Panc1 (cell line): ENCODE measurements at places on chromosomes 5 and 9. TPM values are rescaled to one million over a fixed set of nuclear protein-coding genes. Genes with fewer than 3 reads are reported as not detected.

- no peaks in the 10 kb centered on the region for H3K27me3 ChIP-seq
- no peak overlapping the region for H3K27ac ChIP-seq
- H3K4me3 ChIP-seq = no peak overlapping the region
- no peak for DNase-seq
- no peaks in the 10 kb centered on the region for H3K36me3 ChIP-seq
Observed at GRCh38 chr5:58985759-58986158, 402.9 kb downstream of the RAB3C start.

- H3K27me3 ChIP-seq = no peaks in the 10 kb centered on the region
- DNase-seq = no peak
- no peaks in the 10 kb centered on the region for H3K4me1 ChIP-seq
- H3K36me3 ChIP-seq = no peaks in the 10 kb centered on the region
- no peak overlapping the region for H3K27ac ChIP-seq
- H3K4me3 ChIP-seq = no peak overlapping the region
Observed at GRCh38 chr5:65292196-65292595, 189.5 kb downstream of the ADAMTS6 start.

DNA sequence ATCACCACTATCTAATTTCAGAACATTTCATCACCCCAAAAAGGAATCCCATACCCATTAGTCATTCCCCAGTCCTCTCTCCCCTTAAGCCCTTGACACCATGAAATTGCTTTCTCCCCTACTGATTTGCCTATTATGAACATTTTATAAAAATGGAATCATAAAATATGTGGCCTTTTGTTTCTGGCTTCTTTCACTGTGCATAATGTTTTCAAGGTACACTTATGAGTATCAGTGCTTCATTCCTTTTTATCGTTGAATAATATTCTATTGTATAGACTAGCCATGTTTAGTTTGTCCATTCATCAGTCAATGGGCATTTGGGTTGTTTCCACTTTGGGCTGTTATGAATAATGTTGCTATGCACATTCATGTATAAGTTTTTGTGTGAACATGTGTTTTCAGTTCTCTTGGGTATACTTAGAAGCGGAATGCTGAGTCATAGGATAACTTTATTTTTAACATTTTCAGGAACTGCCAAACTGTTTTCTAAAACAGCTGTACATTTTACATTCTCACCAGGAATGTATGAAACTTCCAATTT, 40.4 kb upstream of the FGF1 start:
- DNase-seq = no peak
- H3K4me3 ChIP-seq = no peak overlapping the region
- H3K27ac ChIP-seq = no peak overlapping the region
- H3K27me3 ChIP-seq = no peaks in the 10 kb centered on the region
- H3K36me3 ChIP-seq = no peaks in the 10 kb centered on the region

- no peak for DNase-seq
- H3K4me3 ChIP-seq = no peak overlapping the region
- no peaks in the 10 kb centered on the region for H3K36me3 ChIP-seq
- no peaks in the 10 kb centered on the region for H3K4me1 ChIP-seq
- H3K27ac ChIP-seq = no peak overlapping the region
Observed at GRCh38 chr9:83239747-83240146, 176.8 kb upstream of the RASEF start.

DNA sequence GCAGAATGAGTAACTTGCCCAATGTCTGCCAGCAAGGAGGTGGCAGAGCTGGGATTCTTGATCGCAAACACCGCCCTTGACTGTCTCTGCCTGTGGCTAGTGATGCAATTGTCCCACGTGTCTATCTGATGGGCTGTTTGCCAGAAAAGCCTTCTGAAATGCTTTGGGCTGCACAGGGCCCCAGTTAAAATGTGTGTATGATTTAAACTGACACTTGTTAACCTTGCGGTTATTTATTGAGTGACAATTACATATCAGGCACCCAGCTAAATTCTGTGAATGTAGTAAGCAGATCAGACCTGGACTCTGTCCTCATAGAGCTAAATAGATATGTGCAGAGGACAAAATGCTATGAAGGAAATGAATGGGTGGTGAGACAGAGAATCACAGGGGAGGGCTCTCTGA, 11.6 kb upstream of the IL12B start:
- no peaks in the 10 kb centered on the region for H3K36me3 ChIP-seq
- no peak overlapping the region for H3K27ac ChIP-seq
- no peak for DNase-seq
- no peaks in the 10 kb centered on the region for H3K27me3 ChIP-seq
- H3K4me3 ChIP-seq = no peak overlapping the region

- H3K4me1 ChIP-seq = no peaks in the 10 kb centered on the region
- H3K4me3 ChIP-seq = no peak overlapping the region
- DNase-seq = no peak
- H3K27me3 ChIP-seq = no peaks in the 10 kb centered on the region
Observed at GRCh38 chr5:24693609-24694008, 48.8 kb upstream of the CDH10 start.

DNA sequence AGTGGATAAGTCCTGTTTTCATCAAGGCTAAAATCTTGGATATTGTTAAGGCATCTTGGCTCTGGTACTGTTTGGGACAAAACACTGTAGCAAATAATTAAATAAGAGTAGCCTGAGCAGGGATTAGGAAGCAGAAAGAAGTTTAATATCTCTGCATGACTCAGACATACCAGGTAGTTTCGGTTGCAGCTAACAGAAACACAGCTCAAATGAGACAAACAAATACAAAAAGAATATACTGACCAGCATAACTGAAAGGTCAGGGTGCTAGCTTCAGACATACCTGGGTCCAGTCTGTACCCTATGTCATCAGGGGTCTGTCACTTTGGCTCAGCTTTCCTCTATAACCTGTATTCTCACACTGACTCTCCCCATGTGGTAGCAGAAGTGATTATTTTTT, 156.4 kb upstream of the MAP3K1 start:
- peaks cover 7% of the 10 kb centered on the region; the same call in 1 of the 2 replicates for H3K27me3 ChIP-seq
- no peak overlapping the region for H3K4me3 ChIP-seq
- no peak for DNase-seq
- H3K27ac ChIP-seq = no peak overlapping the region

- no peaks in the 10 kb centered on the region for H3K4me1 ChIP-seq
- no peaks in the 10 kb centered on the region for H3K36me3 ChIP-seq
- no peak overlapping the region for H3K4me3 ChIP-seq
Observed at GRCh38 chr9:89046832-89047231, 55.6 kb downstream of the S1PR3 start.

DNA sequence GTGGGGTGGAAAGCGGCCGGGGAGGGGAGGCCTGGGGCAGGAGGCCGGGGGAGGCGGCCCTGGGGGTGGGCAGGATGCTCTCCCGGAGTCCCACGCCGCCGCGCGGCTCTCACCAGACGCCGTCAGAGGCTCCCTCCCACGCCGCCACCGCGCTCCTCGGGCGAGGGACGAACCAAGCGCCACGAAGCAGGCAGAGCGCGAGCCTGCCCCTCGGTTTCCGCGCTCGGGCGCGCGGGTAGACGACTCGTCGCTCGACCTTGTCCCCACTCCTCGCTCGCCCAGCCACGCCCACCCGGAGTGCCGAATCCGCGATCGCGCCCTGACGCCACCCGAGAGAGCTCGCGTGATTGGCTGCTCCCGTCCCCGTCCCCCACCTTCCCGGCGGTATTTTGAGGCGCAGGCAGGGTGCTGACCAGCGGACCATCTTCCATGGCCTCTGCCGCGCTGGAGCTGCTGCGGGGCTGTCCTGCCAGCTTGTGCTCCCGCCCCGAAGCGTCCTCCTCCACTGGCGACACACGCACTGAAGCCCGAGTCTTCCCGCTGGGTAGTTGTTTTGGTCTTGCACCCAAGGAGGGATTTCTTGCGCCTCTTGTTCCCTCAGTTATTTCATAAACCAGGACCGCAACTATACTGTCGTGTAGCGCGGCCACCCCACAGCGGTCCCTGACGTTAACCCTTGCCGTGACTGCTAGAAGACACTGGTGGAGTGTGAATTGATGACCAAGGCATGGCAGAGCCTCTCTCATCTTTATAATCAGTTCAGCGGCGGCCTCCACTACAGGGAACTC, at the start of gene GNE:
Gene GNE, minus strand, starts transcription at position 241 of the 788 bp plus-strand sequence. CDS start 9,093 bp downstream, outside the sequence.
- no peaks in the 10 kb centered on the region for H3K27me3 ChIP-seq
- DNase-seq = peak; percentile 89
- H3K36me3 ChIP-seq = no peaks in the 10 kb centered on the region
- H3K27ac ChIP-seq = peak within 1 kb of the TSS; percentile 98
- peak within 1 kb of the TSS; percentile 62 for H3K4me3 ChIP-seq
- H3K4me1 ChIP-seq = peaks cover 28% of the 10 kb centered on the region

DNA sequence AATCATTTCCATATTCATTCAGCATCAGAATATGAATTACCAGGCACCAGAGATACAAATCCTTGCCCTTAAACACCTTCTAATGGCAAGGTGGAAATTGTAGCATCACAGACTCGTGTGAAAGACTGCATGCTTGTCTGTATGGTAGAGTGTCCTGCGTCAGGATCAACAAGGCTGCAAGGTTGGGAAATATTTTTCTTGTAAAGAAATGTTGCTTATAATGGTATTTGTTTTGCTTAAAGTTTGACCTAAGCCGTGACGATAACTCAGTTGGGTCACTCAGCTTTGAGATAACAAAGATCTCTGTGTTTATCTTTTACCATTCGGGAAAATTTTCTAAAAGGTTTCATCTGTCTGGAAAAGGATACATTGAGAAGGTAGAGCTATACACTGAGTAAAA, 87.6 kb downstream of the BASP1 start:
- no peak for DNase-seq
- H3K27ac ChIP-seq = peak overlapping the region; percentile 92
- peaks cover 39% of the 10 kb centered on the region for H3K4me1 ChIP-seq
- H3K27me3 ChIP-seq = no peaks in the 10 kb centered on the region

GRCh38 chr5:674630-675011, 18.5 kb downstream of the TPPP start:
- no peak overlapping the region for H3K4me3 ChIP-seq
- DNase-seq = no peak
- peaks cover 45% of the 10 kb centered on the region for H3K4me1 ChIP-seq
- H3K27ac ChIP-seq = no peak overlapping the region

- peaks cover 3% of the 10 kb centered on the region for H3K4me1 ChIP-seq
- H3K27ac ChIP-seq = peak overlapping the region; percentile 86
Observed at GRCh38 chr5:141084487-141084989, 9.9 kb upstream of the PCDHB2 start.

GRCh38 chr9:125133403-125134329, 9.7 kb downstream of the SCAI start:
- no peaks in the 10 kb centered on the region for H3K4me1 ChIP-seq
- no peak for DNase-seq
- H3K27ac ChIP-seq = no peak overlapping the region
- H3K4me3 ChIP-seq = no peak overlapping the region

GRCh38 chr9:117340422-117340821, 74.4 kb downstream of the ASTN2 start:
- no peak overlapping the region for H3K4me3 ChIP-seq
- H3K4me1 ChIP-seq = no peaks in the 10 kb centered on the region
- no peak for DNase-seq
- no peaks in the 10 kb centered on the region for H3K27me3 ChIP-seq
- H3K36me3 ChIP-seq = no peaks in the 10 kb centered on the region

DNA sequence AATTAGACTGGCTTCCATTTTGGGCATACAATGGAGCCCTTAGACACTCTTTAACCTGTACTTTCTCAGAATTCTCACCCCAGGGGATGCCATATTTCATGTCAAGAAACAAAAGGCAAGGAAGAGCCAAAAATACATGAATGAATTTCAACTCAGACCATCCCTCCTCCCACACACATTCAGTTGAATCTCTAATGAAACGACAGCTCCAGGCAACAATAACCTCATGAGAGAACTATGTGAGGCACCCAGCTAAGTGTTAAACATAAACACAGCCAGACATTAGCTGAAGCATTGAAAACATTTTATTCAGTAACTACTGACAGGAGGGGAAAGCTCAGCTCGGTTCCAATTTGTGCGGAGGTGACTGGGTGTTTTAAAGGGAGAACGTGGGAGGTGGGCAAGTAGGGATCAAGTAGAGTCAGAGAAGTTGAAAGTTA, 1359.1 kb upstream of the CDH9 start:
- no peaks in the 10 kb centered on the region for H3K36me3 ChIP-seq
- no peak overlapping the region for H3K27ac ChIP-seq
- no peak overlapping the region for H3K4me3 ChIP-seq
- no peaks in the 10 kb centered on the region for H3K27me3 ChIP-seq
- DNase-seq = no peak

- no peaks in the 10 kb centered on the region for H3K36me3 ChIP-seq
- no peaks in the 10 kb centered on the region for H3K27me3 ChIP-seq
- no peak overlapping the region for H3K4me3 ChIP-seq
- no peak for DNase-seq
Observed at GRCh38 chr5:39342460-39342859, 21.8 kb downstream of the C9 start.

DNA sequence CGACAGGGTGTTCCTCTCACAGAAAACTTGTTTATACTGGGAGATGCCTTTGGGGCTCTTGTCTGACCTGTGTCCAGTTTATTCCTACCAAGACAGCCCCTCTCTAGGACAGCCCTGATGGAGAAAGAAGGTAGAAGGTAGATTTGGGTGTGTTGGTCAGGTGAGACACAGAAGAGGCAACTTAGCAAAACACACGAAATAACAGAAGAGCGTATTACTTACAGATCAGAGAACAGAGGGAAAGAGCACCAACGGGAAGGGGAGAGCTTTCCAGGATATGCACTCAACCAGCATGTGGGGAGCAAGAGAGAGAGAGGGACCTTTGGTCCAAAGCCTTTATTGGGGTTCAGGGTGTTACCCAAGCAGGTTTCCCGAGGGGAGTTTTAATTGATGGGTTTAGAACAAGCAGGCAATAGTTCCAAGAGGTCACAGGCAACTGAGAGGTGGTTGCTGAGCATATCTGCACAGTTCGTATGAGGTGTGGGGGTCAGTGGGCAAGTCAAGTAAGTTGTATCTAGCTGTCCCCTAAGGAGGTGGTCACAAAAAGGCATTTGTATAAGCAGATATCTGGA, 31.8 kb downstream of the BAAT start:
- H3K27me3 ChIP-seq = no peaks in the 10 kb centered on the region
- no peaks in the 10 kb centered on the region for H3K36me3 ChIP-seq
- no peak for DNase-seq
- no peaks in the 10 kb centered on the region for H3K4me1 ChIP-seq

DNA sequence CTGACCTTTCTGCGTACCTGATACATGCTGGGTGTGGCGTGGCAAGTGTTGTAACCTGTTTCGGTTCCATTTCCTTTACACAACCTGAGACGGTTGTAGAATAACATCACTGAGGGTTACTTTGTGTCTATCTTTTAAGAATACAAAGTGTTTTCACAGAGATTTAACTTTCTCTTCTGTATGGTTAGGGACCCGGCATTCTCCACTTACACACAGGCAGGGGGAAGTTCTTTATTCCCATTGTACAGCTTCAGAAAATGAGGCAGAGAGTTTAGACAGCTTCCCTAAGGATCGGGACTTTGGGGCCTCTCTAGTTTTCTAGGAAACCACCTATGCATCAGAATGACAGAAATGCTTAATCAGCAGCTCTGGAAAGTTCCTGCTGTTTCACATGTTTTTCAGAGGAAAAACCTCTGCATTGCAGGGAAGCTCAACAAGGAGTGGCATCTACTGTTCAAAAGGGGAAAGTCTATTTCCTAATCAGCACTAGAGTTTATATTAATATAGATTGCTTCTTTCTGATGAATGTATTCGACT, 41.3 kb downstream of the CAST start:
- peaks cover 17% of the 10 kb centered on the region for H3K4me1 ChIP-seq
- peak overlapping the region; percentile 71 for H3K27ac ChIP-seq
- H3K36me3 ChIP-seq = no peaks in the 10 kb centered on the region; the same call in 1 of the 2 replicates
- DNase-seq = no peak
- no peaks in the 10 kb centered on the region for H3K27me3 ChIP-seq

GRCh38 chr5:116663081-116663480, 88.5 kb upstream of the SEMA6A start:
- H3K4me3 ChIP-seq = no peak overlapping the region
- H3K27ac ChIP-seq = no peak overlapping the region
- H3K27me3 ChIP-seq = no peaks in the 10 kb centered on the region
- no peak for DNase-seq
- H3K36me3 ChIP-seq = no peaks in the 10 kb centered on the region

The OLFM1 gene
- 0.39 TPM for total RNA-seq

The OSMR gene
- 82.4 TPM for total RNA-seq

The NR2F1 gene
- 49.5 TPM for total RNA-seq
